Stimulated activated CD4-positive, alpha-beta T cell treated with anti-CD3 and anti-CD28 coated beads, Interleukin-1b, Interleukin-23, amount 100 ng/mL, for 4 hours (primary cell): ENCODE measurements at places on chromosomes 11 and 22.

- no peak for DNase-seq
Observed at GRCh38 chr11:11499300-11499699, 122.5 kb downstream of the GALNT18 start.

DNA sequence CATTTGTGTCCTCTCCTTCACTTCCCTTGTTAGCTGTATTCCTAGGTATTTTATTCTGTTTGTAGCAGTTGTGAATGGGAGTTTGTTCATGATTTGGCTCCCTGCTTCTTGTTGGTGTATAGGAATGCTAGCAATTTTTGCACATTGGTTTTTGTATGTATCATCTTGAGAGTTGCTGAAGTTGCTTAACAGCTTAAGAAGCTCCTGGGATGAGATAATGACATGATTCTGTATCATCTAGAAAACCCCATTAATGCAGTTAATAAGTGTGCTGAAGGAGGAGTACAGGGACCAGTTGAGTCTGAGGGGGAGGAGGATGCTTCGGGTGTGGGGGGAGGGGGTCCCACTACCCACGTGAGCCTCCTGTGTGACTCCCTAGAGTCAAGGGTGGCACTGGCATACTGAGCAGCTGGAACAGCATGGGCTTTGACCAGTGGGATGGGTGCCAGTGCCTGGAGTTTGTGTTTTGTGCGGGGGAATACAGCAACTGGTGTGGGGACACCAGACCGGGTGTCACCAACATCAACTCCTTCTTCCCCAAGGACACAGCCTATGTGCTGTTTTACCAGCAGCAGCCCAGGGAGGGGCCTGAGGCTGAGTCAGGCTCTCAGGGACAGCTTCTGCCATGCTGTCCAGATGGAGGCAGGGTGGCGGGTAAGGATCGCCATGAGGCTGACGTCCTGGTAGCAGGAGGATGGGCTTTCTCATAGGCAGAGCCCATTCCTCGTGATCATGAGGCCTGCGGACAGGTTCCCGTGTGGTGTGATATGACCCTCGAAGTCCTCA lies 24.1 kb downstream of the USP35 start:
- DNase-seq = no peak

DNA sequence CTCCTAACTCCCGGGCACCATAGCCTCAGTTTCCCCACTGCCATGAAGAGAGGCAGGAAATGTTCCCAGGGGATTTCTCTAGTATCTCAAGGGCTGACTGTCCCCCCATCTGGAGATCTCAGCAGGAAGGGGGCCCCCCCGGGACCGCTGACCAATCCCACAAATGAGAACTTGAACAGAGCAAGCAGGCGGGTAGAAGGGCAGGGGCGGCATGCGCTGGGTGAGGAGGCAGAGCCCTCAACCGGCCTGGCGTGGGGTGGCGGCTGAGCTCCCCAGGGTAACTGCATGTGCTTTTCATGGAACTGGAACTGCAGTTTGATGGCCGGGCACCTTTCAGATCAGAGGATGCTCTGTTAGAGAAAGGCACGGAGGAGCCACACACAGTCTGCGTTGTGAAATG lies 144.5 kb downstream of the CTTN start:
- DNase-seq = no peak

DNA sequence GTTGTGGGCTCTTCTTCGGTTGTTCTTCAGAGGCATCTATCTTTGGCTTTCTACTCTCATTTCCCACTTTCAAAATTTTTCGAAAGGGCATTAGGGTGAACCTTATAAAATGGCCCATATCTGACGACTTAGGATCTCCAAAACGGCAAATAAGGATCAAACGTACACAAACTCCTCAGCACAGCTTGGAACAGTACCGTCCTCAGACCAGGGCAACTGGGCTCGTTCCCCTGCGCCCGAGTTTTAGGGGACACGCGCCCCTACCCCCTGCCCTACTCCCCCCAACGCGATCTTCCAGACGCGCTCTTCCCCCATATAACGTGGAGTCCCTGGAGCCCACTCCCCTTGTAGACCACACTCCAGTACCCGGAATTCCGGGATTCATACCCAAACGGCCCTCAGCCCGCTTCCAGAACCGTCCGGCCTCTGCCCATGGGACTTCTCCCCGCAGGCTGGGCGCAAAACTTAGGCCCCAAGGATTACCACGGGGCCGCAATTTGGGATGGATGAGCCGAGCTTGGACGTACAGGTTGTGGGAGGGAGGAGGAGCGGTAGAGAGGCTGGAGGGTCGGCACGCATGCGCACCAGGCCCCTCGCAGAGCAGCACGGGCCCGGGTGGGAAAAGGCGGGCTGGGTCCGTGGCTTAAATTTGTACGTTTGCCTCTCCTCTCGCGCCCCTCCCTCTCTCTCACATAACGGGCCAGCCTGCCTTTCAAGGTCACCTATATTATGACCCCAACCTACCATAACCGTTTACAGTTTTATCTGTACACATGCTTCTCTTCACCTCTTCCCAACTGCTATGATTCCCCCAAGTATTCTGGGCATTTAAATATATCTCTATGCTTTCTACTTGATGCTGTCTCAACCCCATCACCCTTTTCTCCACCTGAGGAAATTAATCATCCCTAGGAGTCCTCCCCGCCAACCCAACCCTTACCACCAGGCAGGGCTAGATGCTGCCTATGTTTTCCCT lies 3.4 kb downstream of the CCDC89 start:
- peak; percentile 66 for DNase-seq

GRCh38 chr11:19679952-19680828 lies 32.4 kb upstream of the NAV2 start:
- DNase-seq = no peak

- DNase-seq = no peak
Observed at GRCh38 chr11:21185959-21186358, 516.6 kb downstream of the NELL1 start.

- DNase-seq = no peak
Observed at GRCh38 chr11:71420455-71421241, 27.5 kb downstream of the DHCR7 start.

DNA sequence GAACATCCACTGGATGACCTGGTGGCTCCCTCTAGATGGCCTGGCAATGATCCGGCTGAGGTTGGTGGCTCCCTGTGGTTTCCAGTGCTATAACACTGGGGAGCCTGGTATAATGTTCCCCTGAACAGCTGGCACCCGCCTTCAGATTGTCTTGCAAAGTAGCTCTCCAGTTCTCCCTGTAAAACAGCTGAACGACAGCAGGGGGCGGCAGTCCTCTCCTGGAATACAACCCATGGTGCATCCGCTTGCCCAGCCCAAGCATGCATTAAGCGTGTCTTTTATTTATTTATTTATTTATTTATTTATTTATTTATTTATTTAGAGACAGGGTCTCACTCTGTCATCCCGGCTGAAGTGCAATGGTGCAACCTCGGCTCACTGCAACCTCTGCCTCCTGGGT lies 258.9 kb downstream of the BUD13 start:
- DNase-seq = no peak

DNA sequence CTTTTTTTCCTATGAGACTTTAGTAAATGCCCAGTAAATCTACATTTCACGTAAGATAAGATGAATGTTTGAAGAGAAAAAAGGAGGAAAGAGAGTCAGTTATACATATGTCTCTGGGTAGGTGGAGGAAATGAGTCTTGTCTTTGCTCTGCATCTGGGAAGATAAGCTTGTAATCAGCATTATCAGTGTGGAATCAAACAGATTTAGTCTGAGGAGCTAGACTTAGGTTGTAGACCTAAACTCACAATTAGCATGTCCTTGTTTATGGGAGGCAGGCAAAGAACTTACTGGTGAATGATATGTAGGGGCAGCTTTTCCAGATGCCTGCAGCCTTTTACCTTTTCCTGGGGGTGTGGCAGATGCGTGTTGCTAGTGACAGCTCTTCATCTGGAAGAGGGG lies 962.3 kb downstream of the TBC1D22A start:
- no peak for DNase-seq

GRCh38 chr22:25114369-25115362 lies 85.0 kb upstream of the CRYBB3 start:
- no peak for DNase-seq

DNA sequence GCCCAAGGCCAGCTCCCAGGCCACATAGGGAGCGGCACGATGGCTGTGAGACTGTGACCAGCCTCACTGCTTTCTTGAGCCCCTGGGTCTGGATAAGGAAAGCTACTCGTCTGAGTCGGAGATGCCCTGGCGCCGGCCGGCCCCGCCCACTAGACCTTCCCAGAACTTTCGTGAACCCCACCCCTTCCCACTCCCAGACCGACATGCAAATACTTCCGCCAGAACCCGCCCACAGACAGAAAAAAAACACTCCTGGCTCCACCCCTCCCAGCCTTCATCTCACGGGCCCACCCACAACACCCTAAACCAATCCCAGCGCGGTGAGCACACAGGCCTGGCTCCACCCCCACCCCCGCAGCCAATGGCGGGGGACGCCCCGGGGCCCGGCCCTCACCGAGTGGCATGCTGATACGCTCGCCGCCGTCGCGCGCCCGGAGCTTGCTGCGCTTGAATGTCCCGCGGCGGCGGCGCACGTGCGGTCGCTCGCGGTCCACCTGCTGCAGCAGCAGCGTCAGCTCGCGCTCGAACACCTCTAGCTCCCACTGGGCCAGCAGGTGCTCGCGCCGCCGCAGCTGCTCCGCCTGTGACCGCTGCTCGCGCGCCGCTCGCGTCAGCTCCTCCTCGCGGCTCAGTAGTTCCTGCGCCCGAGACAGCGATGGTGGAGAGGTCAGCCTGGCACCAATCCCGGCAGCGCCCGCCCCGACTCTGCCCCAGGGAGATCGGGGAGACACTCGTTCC lies 7.0 kb downstream of the MAP3K11 start:
- DNase-seq = no peak

GRCh38 chr11:64025205-64025604 lies 10.5 kb upstream of the FLRT1 start:
- DNase-seq = no peak

DNA sequence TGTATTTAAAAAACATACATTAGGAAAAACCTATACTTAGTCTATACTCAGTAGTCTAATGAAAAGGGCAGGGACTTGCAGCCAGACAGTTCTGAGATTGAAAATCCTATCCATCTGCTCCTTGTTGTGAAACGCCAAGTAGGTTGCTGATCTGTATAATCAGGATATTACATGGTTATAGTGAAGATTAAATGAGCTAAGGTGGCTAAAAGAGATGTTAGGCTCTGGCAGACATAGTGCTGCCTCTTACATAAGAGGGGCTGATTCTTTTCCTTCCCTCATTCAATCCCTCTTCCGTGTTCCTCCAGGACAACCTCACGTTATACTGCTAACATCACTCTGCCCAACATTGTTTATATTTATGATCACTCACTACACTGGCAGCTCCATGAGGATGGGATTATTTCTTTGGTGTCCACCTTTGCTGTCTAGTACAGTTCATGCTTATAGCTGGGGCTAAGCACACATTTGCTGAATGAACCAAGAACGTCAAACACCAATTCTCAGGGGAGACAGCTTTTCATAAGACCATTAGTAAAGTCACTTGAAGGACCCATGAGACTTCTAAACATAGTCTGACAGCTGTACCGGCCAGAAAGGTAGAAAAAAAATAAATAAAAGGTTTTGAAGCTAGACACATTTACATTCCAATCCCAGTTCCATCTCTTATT lies 46.3 kb downstream of the GAB2 start:
- DNase-seq = no peak

GRCh38 chr11:12216041-12216451 lies 105.7 kb downstream of the MICAL2 start:
- no peak for DNase-seq

GRCh38 chr11:57348636-57349313 lies 10.6 kb downstream of the P2RX3 start:
- no peak for DNase-seq

GRCh38 chr22:25492841-25493734 lies 71.4 kb upstream of the GRK3 start:
- no peak for DNase-seq

DNA sequence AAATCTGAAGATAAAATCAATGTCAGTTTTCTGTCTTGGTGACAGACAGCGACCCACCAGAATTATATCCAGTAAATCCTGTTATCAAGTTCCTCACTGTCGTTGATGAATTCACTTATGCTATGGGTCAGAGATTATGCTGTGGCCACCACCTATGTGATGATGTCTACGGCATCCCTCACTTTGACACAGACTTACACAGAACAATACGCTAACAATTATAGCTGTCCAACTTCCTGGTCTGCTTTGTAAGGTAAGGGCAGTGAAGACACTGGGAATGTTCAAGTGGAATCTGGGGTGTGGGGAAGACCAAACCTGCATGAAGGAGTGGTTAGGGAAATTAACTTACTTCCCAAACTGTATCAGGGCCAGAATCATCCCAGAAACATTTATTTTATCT lies 19.3 kb upstream of the PAX6 start:
- DNase-seq = no peak

DNA sequence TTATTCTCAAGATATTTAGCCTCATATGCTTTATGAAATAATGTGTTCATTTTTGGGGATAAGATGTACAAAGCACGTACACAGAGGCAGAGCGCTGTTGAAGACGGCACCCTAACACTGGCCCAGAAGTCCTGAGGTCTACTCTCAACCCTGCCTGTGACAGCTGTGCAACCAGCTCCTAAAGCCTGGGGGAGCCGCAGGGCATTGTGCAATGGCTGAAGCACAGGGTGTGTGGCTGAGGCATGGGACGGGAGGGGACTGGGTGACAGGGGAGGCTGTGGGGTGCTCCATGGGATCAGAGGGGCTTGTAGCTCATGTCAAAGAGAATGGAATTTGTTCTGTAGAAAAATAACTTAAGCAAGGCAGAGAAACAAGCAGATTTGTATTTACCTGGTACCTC lies 27.7 kb downstream of the FAM227A start:
- DNase-seq = no peak

- DNase-seq = no peak
Observed at GRCh38 chr11:118691926-118692830, 12.7 kb upstream of the TREH start.

DNA sequence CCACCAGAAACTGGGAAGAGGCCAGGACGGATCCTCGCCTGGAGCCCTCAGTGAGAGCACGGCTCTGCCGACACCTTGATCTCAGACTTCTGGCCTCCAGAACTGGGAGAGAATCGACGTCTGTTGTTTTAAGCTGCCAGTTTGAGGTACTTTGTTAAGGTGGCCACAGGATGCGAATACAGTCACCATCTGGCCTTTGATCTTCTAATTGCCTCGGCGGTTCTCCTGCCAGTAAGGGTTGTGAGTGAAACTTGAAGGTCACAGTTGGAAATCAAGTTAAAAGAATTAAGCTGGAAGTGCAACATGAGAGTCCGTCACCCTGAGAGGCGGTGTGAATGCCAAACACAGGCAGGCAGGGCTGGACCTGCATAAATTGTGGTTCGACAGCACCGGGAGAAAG lies 27.9 kb downstream of the PARVB start:
- no peak for DNase-seq

GRCh38 chr11:131510662-131511061 lies 140.2 kb downstream of the NTM start:
- DNase-seq = no peak

DNA sequence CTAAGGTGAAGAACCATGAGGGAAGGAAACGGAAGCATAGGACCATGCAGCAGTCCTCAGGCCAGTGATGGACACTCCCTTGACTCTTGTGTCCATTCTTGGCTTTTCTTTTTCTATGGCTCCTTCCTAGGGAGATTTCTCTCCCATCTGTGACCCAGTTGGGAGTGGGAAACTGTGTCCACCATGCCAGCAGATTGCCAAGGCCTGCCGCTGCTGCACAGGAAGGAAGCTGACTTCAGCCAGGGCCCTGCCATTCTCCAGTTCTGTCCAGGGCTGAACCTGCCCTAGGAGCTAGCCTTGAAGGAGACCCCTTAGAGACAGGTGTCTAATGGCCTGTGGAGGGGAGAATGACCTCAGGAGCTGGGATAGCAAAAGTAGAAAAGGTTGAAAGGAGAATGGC lies 17.4 kb downstream of the SSH3 start:
- no peak for DNase-seq

GRCh38 chr11:35190804-35191348 lies 51.9 kb downstream of the CD44 start:
- DNase-seq = no peak
